Activated CD4-positive, alpha-beta T cell treated with anti-CD3 and anti-CD28 coated beads for 24 hours (primary cell): ENCODE measurements at places on chromosomes 2 and 18.

- DNase-seq, result no peak
Measured at GRCh38 chr2:188952901-188953300, 21.3 kb upstream of the COL3A1 start.

GRCh38 chr2:20653695-20654534 lies 3.0 kb upstream of the HS1BP3 start:
- DNase-seq, result no peak

DNA sequence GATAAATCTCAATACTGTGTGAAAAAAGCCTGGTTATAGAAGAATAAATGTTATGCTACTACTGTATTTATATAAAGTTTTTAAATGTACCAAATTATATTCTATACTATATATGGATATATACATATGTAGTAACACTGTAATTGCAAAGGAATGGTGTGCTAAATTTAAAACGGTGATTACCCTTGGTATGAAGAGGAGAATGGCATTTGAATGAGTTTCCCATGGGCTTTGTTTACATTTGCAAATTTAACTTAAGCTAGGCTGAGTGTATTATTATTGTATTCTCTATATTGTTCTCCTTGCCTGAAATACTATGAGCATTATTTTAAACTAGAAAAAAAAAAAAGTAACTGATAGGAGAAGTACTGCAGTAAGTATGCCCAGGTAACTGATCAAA lies 4.7 kb upstream of the SP3 start:
- DNase-seq, result no peak

GRCh38 chr2:237432484-237433092 lies 18.6 kb upstream of the COL6A3 start:
- peak; percentile 70 for DNase-seq

DNA sequence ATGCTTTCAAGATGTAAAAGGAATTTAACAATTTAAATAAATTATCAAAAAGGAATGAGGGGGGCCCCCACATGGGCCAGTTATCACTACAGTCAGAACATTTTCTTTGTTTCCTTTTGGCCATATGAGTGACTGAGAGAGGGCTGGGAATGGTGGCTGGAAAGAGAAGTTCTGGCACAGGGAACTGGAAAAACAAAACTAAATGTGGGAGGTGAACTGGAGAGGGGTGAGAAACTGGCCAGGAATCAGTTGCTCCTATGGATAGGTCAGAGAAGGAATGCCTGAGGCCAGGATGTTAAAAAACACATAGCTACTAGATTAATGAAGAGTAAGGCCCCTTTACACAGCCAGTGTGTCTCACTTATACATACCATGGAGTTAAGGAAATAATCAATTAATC lies 121.0 kb downstream of the RBMS1 start:
- DNase-seq, result no peak

DNA sequence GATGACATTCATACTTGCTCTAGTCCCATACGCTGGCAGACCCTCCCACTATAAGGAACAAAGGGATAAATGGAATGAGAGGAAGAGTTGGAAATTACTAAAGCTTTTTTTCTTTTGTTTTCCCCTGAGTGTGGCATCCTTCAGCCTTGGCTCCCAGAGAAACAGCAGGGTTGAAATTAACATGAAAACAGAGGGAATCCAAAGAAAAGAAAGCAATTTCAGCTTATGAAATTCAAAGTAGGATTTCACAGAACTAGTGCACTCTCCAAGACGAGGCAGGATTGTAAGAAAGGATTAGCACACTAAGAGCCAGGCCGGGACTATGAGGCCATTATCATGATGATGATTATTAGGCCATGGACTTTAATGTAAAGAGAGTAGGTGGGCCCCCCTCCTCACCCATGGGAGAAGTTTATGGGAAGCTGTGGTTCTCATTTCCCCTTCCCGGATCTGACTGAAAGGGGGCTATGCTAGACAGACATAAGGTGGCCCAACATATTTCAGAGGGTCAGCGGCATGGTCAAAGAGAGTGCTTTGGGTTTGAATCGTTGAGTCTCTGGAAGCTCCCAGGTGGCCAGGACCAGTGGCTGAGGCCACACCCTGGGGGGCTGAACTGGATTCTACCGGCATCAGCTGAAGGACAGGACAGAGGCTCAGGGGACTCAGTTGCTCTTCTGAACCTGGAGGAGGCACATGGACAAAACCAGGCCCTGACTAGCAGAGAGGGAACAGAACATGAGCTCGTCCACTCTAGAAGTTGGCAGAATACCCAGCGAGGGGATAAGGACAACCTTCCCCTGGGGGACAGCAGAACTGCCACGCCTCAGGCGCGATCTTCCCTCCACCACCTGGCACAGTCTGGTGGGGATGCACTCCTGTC lies 100.1 kb upstream of the ARL4C start:
- no peak for DNase-seq
